ENCODE measurements at places on chromosomes 16 and 17.
A peak's percentile ranks its signal among the peaks of the same experiment; 100 is the strongest.

- no peak for DNase-seq
These were observed 19.1 kb upstream of the CD79B start for GRCh38 chr17:63950940-63951907.

GRCh38 chr16:66298571-66299120, 67.8 kb upstream of the CDH5 start:
- no peak for DNase-seq

DNA sequence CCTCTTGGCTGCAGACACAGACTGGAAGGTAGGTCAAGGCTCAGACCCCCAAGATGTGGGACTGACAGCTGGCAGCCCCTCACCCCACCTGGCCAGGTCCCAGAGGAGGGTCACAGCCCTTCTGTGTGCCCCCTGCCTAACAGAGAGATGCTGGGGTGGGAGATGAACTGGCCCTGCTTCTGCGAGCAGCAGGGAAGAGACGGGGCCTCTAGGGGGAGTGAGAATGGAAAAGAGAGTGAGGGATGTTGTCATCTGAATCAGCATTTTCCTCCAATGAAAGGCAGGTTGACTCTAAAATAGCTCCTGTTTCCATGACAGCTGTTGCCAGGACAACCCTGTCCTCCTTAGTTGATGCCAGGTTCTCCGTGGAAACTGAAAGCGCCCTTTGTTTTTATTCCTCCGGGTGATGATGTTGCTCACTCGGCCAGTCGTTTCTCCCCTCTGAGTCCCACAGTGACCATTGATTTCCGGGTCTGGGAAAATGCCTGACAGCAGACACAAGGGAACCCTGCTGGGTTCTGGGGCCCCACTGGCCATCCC, 4.9 kb upstream of the NDRG4 start:
- DNase-seq = peak; percentile 63

GRCh38 chr16:84138824-84139627, 6.0 kb downstream of the HSDL1 start:
- DNase-seq = peak; percentile 70

DNA sequence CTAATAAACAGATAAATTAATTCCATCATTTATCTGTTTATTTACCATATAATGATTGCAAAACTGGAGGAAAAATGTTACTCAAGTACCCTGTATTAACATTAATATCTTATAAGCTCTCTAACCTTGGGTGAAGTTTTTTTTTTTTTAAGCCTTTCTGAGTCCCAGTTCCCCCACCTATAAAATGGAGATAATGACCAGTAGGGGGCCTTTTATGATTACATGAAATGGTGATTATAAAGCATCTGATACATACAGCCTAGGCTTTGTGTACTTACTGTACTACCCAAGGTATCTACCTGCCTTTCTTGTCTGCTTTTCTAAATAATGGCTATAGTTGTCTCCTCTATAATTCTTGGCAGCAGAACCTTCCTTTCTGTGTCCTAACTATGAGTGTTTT, 22.6 kb downstream of the LRRC36 start:
- peak; percentile 60 for DNase-seq

DNA sequence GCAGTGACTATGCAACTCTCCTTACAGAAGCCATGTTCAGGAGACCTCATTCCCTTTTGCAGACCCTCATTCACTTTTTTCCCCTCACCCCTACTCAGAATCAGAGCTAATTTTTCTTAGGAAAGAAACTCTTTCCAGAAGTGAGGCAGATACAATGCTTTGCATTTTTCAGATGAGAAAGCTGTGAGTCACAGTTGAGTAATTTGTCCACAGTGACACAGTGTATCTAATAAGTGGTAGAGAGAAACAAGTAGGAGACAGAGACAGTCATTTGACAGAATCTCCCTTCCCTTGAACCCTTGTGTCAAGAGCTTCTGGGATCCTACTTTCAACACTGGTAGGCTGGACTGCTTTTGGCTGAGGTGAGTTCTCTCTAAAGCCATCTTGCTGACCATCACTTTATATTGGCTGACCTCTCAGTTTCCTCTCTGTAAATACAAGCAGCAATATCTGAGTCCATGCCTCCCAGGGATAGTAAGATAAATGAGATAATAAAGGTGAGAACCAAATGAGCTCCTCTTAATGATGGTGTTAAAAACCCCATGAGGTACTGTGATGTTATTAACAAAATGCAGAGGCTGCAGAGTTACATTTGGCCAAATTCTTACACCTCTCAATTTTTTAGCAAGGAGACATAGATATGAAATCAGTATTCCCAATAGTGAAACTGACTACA, 130.8 kb downstream of the CA10 start:
- no peak for DNase-seq

DNA sequence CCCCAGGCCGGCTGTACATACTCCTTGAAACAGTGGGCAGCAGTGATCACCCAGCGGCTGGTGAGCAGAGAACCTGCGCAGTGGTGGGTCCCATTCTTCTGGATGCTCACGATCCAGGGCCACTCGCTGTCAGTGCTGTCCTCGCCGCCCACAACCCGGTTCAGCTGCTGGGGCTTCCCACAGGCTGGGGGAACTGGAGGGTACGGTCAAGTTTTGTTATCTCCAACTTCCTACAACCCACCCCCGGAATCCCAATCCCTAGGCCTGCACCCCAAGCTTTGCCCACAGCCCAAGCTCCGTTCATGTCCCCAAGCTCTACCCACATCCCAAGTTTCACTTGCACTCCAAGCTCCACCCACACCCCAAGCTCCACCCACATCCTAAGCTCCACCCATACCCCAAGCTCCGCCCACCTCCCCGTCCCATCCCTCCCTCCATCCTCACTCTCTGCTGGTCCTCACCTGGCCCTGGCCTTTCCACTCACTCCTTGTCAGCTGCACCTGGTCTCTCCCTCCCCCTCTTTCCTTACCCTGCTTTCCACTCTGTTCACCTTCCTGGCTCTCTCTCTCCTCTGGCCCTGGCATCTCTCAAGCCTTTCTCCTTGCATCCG, 1.8 kb downstream of the PRSS22 start:
- no peak for DNase-seq

GRCh38 chr17:51739245-51739886, 419.1 kb downstream of the CA10 start:
- no peak for DNase-seq

DNA sequence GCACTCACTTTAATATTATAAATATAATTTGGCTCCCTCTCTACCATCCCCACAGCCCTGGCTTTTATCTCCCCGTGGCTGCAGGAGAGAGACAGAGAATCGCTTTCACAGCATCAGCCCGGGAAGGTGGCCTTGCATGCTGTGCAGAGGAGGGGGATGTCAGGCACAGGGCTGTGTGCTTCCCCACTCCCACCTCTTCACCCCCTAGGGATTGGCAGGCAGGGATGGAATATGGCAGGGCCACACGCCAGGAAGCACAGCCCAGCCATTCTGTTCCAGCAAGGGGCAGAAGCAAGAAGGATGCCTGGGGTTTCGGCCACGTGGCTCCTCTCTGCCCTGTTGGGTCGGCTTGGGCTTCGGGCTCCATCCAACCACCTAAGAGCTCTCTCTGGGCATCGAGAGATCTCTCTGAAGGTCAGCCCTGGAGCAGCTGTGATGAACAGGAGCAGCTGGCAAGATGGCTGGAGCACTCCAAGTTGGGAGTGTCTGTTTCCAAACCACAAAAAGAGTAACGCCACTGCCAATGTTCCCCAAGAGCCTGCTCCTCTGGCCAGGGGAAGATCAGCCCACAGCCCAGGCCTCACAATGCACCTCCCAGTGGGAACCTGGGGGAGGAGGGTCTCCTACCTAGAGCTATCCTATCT, 223.2 kb downstream of the C16orf78 start:
- DNase-seq = no peak

DNA sequence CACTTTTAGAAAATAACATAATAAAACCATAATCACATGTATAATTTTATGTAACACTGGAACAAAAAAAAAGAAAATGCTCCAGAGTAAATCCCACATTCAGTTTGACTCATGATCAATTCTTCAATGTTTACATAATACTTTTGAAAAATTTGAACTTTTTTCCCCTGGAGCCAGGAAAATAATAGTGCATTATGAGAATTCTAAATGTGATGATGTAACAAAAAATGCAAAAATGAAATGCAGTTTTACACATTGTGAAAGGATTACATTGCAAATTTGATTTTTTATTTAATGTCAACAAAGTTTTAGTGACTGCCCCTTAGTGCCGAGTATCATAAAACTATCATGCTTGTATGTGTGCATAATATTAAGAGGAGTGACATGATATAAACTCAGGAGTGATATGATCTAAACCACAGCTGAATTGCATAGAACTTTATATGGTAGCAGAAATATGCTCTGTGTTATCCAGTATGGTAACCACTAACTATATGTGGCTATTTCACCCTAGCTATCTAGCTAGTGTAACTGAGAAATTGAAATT, 238.2 kb downstream of the CDH8 start:
- DNase-seq = no peak

DNA sequence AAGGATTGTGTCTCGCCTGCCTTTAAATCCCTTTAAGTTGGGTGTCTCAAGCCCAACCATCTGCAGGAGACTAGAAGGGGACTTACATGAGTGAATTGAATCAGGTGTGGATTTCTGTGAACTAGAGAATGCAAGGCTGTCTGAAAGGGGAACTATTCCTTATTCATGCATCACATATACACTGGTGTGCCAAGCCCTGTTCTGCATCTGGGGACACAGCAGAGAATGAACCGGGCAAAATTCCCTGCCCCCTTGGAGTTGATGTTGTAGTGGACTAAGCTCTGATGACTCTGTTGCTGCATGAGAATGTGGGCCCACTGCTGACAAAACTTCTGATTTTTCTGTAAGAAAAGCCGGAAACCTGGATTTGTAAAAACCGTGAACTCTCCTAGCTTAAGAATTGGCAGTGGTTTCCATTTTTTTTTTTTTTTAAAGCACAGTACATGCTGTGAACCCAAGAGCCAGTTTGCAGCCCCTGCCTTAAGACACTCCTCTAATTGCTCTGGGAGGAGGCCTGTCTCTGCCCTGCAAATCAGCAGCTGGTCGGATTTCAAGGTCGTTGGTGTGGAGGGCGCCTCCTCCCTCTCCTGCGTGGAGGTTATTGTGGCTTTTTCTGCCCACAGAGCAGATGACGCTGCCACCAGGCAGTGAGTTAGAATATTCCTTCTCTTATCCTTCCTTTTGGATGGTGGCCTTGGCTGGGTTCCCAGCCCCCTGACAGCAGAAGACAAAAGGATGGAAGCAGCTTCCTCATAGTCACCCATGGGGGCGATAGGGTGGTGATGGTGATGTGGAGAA, 131.0 kb downstream of the PRKCB start:
- peak; percentile 47 for DNase-seq

- no peak for DNase-seq
These were observed 2.6 kb upstream of the KRTAP9-2 start for GRCh38 chr17:41223821-41224220.

- DNase-seq = no peak
These were observed 111.8 kb downstream of the IRX3 start for GRCh38 chr16:54174750-54175149.

DNA sequence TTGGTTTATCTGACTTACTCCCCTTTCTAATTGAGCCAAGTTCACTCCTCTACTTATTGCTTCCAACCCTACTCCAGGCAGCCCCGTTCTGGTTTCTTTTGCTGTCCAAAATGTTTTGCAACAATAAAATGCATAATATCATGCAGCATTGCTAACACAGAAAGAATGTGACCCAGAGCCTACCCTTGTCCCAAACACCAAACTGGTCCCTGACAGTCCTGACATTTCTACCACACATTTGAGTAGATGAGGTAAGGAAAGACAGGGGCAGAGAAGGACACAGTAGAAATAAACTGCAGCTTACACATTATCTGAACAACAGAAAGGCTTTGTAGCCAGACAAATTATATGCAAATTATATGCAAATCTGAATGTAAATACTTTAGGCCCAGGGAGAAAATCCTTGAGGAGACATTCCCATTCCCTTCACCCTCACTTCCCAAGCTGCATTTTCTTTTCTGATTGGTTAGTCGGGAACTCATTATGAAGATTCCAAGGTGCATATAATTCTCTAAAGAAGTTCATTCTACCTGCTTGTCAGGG, 31.6 kb downstream of the SOX9 start:
- no peak for DNase-seq

GRCh38 chr17:32485261-32486110, 1.3 kb upstream of the CDK5R1 start:
- no peak for DNase-seq

GRCh38 chr16:58196898-58197313, 1.0 kb downstream of the CSNK2A2 start:
- DNase-seq = peak; percentile 41

- peak; percentile 59 for DNase-seq
These were observed 598 bp downstream of the INPP5K start for GRCh38 chr17:1515640-1516387.

DNA sequence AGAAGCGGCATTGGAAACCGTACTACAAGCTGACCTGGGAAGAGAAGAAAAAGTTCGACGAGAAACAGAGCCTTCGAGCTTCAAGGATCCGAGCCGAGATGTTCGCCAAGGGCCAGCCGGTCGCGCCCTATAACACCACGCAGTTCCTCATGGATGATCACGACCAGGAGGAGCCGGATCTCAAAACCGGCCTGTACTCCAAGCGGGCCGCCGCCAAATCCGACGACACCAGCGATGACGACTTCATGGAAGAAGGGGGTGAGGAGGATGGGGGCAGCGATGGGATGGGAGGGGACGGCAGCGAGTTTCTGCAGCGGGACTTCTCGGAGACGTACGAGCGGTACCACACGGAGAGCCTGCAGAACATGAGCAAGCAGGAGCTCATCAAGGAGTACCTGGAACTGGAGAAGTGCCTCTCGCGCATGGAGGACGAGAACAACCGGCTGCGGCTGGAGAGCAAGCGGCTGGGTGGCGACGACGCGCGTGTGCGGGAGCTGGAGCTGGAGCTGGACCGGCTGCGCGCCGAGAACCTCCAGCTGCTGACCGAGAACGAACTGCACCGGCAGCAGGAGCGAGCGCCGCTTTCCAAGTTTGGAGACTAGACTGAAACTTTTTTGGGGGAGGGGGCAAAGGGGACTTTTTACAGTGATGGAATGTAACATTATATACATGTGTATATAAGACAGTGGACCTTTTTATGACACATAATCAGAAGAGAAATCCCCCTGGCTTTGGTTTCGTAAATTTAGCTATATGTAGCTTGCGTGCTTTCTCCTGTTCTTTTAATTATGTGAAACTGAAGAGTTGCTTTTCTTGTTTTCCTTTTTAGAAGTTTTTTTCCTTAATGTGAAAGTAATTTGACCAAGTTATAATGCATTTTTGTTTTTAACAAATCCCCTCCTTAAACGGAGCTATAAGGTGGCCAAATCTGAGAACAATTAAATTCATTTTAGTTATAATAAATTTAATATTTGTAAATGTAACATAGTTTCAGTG, 1.7 kb downstream of the HEXIM1 start:
- peak; percentile 63 for DNase-seq

DNA sequence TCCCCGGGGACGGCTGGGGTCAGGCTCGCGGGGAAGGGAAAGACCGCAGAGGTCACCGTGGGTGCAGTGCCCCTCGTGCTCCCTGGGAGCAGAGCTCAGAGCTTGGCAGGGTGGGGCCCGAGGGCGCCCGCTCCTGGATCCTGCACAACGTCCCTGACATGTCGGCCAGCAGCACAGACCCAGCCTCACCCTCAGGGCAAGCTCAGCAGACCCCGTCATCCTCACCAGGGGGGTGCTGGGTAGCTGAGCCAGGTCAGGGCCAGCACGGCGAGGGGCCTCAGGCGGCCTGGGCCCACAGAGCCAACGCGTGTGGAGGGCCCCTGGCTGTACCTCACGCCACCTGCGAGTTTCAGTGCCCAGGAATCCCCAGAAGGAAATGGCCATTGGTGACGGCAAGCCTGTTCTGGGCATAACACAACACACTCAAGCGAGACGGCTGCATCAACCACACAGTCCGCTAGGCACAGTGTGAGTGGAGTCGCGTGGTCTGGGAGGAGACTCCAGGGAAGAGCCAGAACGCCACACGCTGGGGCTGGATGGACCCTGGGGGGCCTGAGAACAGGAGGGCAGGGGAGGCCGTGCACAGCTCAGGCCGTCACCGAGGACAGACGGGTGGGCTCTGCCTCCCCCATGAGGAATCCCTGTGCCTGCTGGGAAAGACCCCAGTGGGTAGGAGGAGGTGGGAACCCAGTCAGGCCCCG, 60.3 kb downstream of the ZNF778 start:
- DNase-seq = no peak
